ENCODE measurements at places on chromosomes 1 and 21.

- no peak for DNase-seq
Measured at GRCh38 chr1:225445639-225446594, 18.1 kb upstream of the LBR start.

- DNase-seq, result no peak
Measured at GRCh38 chr1:149846593-149847466, 52.5 kb upstream of the BOLA1 start.

GRCh38 chr1:161196521-161197451 lies 2.1 kb downstream of the ADAMTS4 start:
- no peak for DNase-seq

DNA sequence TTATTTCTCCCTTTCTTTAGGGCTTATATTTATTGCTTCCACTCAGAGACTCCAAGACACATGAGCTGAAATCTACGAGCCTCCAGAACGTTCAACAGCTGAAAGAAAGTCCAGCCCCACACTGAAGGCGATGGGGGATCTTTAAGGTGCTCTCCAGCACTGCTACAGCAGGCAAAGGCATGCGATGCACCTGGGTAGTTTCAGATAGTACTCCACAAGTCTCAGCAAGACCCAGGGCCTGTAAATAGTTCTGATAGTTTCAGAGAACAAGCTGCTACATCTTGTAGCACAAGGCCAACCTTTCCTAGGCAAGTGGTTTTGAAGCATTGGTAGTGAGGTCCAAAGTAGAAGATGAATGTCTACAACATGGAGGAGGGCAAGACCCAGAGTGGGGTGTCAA lies 2.2 kb upstream of the HSD3B1 start:
- DNase-seq, result no peak

Measured in stimulated activated CD8-positive, alpha-beta memory T cell treated with anti-CD3 and anti-CD28 coated beads, Interleukin-15, amount 100 ng/mL, for 1 hour (primary cell).